Fibroblast of skin of left quadriceps (primary cell): ENCODE measurements at places on chromosomes 1 and 21.

GRCh38 chr1:232435729-232436128, 194.2 kb downstream of the SIPA1L2 start:
- peak; percentile 25 for DNase-seq

DNA sequence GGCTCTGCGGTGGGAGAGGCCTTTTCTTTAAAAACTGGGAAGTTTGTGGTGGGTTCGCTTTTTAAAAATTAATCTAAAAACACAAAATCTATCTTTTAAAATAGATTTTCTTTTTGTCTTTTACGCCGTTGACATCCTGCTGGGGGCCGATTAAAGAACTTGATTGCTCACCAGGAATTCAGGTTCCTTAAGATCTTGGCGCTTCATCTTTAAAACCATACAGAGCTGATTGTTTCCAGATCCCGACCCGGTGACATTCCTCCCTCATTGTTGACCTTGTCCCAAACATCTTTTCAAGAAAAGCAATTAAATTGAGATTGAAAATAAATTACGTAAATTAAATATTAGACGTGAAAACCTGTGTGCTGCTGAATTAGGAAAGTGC, 546 bp upstream of the ZNF697 start:
- no peak for DNase-seq

DNA sequence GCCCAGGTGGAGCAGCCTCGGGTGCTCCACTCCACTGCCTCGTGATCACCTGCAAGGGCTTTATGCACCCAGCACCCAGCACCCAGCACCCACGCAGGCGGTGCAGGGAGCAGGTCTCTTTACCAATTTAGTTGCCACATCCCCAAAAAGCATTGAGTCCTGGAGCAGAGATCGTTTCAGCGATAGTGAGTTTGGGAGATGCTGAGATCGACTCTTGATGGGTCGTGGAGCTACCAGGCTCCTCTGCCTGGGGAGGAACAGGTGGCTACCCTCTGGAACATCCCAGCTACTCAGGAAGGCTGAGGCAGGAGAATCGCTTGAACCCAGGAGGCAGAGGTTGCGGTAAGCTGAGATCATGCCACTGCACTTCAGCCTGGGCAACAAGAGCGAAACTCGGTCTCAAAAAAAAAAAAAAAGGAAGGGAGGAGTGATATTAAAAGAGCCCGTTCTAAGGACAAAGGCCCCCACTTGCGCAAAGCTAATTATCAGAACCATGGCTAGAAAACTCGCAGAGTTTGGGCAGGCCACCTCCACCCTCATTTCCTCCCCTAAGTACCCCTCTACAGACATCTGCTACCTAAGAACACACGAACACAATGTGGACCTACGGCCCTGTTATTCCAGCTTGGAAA, 106.5 kb upstream of the SLC45A1 start:
- DNase-seq: no peak

- no peak for DNase-seq
These were observed 49.8 kb downstream of the DDR2 start for GRCh38 chr1:162682013-162682419.

GRCh38 chr1:41158147-41158875, 83.8 kb downstream of the SCMH1 start:
- no peak for DNase-seq

GRCh38 chr1:55604179-55604578, 389.0 kb upstream of the USP24 start:
- no peak for DNase-seq

DNA sequence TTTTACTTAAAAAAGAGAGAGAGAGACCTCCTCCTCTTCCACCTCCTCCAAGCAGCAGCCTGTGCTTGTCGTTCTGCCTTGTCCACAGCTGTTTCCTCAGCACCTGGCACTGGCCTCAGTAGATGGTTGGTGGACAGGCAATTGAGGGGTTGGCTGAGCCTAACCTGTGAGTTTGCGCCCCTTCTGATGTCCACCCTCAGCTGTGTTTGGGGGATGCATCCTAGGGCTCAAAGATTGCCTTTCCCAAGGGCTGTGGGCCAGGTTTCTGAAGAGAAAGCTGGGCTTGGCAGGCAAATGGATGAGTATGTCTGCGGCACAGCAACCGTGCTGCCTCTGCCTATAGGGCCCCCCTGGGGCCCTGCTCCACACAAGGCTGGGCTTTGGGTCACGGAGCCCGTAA, 35.1 kb upstream of the KDM4A start:
- DNase-seq: no peak

DNA sequence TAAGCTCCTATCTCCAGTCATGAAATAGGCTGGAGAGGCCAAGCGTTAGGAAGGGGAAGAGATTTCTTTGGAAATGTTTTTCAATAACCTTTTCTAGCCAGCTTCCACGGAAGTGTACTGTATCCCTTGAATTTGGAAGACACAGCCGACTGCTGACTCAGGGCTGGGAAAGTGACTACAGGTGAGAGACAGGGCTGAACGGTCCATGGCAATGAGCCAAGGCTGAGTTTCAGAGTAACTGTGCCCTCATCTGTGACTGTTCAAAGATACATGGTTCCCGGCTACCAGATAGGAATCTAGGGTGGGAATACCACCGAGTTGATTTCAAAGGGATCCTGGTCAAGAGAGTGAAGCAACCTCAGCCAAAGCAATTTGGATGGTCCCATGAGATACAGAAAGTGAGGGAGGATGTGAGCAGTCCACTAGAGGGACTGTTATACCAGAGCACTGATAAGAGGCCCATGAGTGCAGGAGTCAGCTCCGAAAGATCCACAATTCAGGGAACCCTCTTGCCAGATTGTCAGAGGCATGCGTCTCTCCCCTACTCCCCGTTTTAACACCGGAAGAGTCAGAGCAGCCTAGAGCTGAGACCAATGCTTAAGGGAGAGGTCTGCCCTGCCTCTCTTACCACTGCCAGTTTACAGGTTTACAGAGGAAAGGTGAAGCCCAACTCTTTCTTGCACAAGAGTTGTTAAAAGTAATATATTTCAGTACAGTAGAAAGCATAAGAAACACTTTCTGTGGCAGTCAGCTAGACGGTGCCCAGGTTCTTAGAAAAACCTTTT, 3.2 kb upstream of the KRTAP19-8 start:
- DNase-seq: no peak

DNA sequence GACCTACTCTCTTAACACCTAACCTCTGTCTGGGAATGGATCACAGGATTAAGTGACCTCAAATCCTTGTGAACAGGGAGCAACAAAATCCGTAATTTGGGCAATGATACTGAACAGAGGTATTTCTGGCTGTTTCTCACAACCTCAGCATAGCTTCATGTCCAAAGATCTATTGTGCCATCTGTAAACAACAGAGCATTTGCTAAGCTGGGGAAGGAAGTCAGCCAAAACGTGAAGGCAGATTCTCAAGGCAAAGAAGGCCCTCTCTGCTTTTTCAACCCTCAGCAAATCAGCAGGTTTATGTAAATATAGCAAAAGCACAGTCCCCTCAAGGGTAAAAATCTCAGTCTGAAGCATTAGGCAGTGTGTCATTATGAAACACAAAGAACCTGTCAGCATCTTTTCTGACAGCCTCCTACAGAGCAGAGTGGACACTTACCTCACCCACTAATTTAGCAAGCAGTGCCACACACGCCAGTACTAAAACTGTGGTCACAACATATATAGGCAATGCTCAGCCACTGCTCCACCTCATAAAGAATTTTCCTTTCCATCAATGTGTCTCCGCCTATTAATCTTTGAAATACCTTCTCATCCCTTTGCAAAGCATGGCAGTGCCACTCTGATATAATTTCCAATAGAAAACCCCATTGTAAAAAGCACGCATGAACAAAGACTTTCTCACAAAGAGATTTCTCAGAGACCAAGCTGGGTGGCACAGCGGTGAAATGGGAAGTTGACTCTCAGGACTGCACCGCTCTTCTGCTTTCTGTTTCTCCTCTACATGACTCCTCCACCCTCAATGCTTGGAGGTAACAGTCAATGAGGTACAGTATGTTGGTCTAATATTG, 188.0 kb downstream of the RERE start:
- DNase-seq: no peak

GRCh38 chr1:65958561-65959350, 166.1 kb downstream of the PDE4B start:
- DNase-seq: peak; percentile 27

GRCh38 chr1:205918955-205919746, 24.1 kb downstream of the SLC26A9 start:
- DNase-seq: peak; percentile 65

- DNase-seq: no peak
These were observed 457.0 kb downstream of the USP25 start for GRCh38 chr21:16186742-16187141.

DNA sequence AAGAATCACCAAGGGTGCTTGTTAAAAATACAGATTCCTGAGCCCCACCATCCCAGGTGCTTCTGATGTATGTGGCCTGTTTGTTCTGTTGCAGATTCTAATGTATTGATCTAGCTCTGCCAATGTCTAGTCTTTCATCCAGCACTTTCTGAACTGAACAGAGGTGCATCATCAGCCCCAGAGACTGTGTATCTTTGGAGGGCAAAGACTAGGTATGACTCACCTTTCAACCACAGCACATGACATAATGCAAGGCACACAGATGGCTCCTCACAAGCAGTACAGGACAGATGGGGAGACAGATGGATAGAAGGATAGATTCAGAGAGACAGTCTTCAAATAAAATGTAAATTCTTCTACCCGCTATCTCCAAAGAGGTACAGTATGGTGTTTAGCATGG, 32.3 kb downstream of the CD58 start:
- DNase-seq: no peak

DNA sequence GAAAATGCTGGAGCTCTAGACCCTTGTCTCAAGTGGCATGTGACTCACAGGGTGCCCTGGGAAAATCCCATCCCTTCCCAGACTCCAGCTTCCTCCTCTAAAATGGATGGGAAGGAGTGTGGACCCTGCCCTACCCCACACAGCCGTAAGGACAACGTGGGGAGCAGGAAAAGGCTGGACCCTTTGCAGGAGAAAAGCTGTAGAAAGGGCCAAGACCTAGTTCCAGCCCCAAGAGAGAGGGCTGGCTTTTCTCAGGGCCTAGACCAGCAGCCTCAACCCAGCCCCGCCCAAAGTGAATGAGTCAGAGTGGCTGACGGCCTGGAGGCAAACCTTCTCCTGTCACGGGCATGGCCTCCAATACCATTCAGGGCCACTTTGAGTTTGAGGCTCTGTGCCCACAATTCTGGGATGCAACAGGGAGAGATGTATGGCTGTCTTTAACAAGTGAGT, 1.1 kb downstream of the LAMB3 start:
- no peak for DNase-seq

DNA sequence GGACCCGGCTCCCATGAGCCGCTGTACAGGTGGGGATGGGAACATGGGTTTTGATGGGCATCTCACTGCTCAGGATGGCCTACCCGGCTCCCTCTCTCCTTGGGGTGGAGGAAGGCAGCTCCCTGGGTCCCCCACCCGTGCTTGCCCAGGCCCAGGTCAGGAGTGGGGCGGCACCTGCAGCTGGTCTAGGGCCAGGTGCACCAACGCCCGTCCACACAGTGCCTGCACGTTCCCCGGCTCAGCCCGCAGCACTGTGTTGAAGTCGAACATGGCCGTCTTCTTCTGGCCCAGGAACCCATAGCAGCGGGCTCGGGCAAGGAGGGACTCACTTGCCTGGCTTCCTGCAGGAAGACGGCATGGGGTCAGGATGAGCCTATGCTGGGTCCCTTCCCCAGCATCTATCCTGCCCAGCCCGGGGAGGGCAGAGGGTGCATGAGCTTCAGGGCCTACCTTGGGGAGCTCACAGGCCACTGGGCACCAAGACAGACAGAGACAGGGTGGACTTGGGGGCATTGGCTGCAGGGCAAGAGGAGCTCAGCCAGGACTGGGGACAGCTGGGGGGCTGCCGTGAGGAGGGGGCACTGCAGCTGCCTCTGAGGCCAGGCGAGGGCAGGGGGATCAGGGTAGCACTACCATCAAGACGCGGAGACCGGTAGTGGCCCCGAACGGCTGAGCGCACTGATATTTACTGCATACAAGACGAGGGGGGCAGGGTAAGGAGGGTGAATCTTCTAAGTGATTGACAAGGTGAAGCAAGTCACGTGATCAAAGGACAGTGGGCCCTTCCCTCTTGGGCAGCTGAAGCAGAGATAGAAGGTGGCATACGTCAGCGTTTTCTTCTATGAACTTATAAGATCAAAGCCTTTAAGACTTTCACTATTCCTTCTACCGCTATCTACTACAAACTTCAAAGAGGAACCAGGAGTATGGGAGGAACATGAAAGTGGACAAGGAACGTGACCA, 17.8 kb downstream of the TTC34 start:
- DNase-seq: no peak

DNA sequence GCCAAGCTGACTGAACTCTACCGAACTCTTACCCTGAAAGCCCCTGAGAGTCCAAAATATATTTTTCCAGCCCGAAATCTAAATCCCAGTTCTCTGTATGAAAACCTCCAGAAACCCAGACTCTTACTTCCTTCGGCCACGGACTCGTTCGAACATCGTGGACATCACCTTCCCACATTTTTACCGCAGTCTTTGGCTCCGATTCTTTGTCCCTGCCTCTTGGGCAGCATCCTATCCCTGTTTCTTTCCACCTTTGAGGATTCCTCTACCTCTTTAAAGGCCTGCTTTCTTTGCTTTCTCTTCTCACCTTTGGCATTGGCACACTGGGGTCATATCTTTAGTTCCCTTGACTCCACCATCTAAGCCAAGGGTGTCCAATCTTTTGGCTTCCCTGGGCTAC, 932 bp upstream of the USP24 start:
- no peak for DNase-seq

DNA sequence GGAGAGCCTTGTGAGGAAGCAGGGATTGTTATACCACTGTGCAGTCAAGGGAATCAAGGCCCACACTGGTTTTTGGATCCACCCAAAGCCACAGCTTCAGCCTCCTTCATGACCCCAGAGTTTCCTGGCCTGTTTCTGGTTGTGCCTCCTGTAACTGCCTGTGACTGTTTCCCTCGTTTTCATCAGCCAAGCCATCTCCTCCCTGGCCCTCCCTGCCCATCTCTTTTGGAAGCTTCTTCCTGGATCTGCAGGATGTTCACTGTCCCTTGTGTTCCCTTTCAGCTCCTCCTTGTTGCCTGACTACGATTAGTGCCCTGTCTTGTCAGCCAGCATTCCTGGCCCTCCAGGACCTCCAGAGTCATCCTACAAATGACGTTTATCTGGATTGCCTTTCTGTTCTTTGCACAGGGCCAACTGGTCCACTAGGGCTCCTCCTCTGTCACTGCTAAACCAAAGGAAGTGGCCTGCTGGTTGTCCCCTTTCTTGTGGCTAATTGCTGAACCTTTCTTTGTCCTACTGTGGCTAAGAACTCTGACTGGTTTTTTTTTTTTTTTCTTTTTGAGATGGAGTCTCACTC, 17.9 kb downstream of the SFT2D2 start:
- no peak for DNase-seq

- no peak for DNase-seq
These were observed 38.0 kb downstream of the PCNT start for GRCh38 chr21:46361935-46362334.

GRCh38 chr21:30942192-30942591, 60.8 kb upstream of the KRTAP11-1 start:
- DNase-seq: no peak

DNA sequence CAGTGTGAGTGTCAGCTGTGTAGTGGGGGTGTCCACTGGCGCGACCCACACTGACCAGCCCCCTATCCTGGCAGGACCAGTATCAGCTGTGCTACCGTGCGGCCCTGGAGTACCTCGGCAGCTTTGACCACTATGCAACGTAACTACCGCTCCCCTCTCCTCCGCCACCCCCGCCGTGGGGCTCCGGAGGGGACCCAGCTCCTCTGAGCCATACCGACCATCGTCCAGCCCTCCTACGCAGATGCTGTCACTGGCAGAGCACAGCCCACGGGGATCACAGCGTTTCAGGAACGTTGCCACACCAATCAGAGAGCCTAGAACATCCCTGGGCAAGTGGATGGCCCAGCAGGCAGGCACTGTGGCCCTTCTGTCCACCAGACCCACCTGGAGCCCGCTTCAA, 28.1 kb upstream of the KDM4A start:
- no peak for DNase-seq

- no peak for DNase-seq
These were observed 56.6 kb downstream of the SMYD2 start for GRCh38 chr1:214337511-214337910.
